CD4-positive, alpha-beta T cell treated with Interleukin-12 subunit alpha and Interleukin-12 subunit beta, for 1 hour (primary cell): ENCODE measurements at places on chromosomes 12 and 14.

DNA sequence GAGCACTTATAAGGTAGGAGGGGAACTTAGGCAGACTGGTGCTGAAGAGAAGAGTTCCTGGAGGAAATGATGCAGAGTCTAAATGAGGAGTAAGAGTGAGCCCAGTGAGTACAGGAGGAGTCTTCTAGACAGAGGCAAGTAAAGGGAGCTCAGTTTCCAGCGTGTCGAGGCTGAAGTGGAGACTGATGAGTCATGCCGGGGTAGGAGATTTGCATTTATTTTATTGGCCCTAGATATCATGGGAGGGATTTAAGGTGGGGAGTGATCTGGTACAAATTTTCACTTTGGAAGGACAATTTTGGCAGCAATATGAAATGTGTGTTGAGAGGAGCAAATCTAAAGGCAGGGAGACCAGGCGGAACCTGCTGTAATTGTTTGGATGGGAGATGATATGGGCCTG, 157.5 kb downstream of the TTC8 start:
- DNase-seq = no peak

DNA sequence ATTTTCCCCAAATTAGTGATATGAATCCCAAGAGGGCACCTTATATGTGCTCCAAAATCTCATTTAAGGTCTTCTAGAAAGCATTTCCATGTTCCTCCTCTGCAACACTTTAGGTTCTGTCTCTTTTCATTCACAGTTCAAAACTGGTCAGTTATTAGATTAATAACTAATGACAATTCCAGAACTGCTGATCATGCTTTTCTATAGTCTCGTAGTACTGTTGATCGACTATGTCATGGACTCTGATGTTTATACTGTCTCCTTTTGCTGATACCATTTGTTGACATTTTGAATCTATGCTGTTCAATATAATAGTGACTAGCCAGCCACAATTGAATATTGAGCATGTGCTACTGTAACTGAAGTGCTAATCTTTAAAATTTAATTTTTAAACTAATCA, 728.3 kb downstream of the LRFN5 start:
- DNase-seq = no peak

DNA sequence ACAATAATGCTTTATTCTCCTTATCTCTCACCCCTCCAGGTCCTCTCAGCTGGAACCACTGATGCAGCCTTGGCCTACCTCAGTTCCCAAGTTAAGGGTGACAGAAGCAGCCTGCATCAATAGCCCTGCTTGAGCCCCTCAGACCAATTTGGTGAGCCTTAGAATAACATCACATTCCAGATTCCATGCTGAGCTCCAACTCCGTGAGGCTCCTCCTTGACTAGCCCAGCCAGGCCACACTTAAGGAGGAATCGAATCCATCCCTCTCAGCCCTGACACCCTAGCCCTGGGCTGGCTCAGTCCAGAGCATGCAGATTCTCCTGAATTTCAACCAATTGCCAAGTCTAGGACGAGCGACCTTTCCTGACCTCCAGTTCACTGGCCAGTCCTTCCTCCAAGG, 91.1 kb downstream of the ARMH4 start:
- DNase-seq = no peak

DNA sequence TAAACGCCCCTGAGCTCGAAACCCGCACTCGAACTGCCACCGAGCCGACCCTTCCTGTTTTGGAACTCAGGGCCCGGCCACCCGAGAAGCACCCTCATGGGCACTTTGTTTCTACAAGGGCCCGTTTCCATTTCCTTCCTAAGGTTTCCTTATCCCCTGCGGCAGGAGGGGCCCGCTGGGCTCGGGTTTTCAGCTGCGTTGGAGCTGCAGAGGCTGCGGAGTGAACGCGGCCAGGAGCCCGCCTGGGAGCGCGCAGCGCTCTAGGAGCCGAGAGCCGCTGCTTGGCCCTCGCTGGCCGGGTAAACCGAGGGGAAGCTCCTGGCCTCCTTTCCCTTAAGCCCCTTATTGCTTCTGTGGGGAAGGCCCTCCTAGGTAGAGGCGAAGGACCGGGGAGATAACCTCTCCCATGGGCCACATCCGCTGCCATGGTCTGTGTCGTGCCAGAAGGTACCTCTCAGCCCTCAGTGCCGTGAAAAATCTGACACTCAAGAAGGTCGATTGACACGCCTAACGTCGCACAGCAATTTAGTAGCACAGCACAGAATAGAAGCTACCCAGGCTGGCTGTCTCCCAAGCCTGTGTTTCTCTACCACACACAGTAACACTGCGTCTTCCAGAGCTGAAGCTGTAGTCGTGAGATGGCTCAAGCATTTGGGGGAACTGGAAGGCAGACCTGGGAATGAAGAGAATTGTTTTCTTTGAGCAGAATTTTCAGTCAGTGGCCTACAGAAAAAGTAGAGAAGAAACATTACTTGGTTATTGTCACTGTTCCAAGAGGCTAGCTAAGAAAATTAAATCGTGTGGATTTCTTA, 12.9 kb upstream of the CALM1 start:
- peak; percentile 72 for DNase-seq

DNA sequence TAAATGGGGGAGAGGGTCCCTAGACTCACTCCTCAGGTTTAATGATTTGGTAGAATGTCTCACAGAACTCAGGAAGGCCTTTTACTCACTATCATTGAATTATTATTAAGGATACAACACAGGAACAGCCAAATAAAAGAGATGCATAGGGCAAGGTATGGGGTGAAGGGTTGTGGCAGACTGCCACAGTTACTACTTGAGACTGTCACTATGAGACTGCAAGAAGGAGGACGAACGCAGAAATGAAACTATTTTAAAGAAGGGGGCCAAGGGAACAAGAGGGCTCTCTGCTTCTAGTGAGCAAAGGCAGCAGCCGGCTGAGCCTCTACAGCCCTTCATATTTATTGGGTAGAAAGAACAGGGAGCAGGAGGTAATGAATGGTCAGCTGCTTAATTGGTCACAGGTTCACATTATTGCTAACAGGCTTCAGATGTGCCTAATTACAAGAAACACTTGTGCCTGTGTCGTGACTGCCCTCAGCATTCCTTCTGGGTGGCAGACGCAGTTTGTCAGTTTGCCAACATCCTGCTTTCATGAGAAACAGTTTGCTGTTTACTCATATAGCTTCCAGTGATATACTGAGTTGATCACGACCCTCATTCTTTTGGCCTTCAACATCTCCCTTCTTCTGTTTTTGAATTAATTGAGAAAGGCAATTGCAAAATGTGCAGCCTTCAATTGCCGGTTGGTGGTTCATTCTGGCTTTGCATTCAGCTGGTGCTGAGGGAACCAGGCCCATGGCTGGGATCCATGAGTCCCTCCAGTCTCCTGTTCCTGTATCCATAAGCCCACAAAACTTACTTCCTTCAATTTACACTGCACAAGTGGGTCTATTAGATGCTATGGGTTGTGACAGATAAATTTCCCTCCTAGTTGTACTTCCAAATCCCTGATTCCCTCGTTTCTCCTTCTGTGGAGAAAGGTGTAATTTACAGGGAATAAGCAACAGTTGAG, 82.8 kb upstream of the PLEKHG7 start:
- no peak for DNase-seq

DNA sequence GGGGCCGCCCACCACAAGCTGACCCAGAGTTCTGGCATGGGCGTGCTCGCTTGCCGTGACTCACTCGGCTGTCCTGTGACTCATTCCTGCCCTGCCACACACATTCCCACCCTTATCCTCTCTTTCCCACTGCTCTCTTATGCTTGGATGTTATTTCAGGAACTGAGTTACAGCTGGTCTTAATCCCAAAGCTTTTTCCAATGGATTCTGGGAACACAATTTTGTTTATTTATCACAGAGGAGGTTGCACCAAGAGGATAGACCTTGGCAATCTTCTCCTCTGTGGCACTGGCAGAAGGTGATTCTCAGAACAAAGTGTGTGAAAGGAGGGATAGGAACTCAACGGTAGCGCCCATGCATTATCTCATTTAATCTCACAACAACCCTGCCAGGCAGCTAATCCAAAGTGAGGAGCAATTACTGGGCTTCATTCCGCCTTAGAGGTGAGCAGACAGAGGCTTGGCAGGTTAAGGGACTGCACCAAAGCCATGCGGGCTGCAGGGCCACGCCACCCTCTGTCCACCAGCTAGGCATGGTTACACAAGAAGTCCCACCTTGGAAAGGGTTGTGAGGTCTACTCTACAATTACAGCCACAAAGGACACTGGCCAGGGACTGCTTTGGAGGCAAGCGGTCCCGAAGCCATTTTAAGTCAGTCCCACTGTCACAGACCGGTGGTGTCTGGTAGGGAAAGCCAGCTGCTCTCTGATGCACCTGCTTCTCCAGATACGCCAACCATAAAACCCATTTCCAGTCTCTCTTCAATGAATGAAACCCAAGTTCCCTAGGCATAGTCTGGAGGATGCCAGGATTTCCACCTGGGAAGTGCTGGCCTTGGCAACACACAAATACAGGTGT, 32.9 kb downstream of the SYNE3 start:
- DNase-seq = no peak

DNA sequence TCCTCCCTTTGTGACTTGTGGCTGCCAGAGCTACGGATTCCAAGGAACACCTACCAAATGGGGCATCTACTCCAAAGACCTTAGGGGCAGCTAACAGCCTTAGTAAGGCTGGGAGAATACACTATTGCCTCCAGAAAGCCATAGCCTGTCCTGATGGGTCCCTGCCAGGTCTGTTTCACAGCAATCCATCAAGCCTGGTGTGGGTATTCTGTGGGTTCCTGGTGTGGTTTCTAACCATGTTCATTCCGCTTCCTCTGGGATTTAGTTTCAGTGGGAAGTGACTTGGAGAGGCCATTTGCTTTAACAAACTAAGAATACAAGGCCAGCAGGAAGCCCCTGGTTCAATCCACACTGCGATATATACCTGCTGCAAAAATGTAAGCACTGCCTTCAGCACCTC, 220.5 kb downstream of the FOXN3 start:
- DNase-seq = no peak

DNA sequence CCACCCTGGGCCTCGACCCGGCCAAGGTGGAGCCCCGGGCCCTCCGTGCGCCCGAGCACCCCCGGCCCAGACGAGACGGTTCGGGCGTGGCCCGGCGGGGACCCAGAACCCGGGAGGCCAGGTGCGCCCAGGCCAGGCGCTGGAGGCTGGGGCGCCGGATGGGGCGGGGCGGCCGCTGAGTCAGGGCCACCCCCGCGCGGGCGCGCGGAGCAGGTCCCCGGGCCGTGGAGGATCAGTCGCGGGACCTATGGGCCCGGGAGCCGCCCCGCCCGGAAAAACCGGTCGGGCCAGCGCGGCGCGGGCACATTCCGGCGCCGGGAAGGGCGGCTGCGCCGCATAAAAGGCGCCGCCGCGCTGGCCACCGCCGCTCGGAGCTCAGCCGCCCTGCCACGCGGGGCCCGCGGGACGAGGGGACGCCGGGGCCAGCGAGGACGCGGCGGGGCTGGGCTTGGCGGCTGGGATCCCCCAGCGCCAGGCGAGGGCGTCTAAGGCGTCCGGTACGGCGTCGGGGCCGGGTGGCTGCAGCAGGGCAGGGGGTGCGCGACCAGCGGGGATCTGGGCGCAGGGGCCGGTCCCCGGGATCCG, 21.5 kb upstream of the KIF26A start:
- DNase-seq = no peak

DNA sequence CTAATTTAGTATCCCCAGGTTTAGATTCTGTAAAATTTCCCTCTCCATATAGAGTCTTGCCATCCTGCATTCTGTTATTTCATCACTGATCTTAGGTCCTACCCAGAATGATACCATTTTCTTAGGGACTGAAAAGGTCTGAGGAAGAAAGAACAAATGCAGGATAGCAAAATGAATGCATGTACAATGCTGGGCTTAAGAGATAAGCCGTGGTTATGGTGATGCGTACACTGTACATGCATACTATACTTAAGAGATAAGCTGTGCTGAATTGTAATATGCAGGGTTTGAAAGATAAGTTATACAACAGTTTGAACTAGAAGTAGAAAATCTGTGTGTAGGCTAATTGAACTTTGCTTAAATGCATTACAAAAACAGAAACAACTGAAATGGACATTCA, 416.2 kb downstream of the C12orf50 start:
- DNase-seq = no peak

GRCh38 chr12:121538699-121539061, 42.1 kb downstream of the KDM2B start:
- DNase-seq = no peak

DNA sequence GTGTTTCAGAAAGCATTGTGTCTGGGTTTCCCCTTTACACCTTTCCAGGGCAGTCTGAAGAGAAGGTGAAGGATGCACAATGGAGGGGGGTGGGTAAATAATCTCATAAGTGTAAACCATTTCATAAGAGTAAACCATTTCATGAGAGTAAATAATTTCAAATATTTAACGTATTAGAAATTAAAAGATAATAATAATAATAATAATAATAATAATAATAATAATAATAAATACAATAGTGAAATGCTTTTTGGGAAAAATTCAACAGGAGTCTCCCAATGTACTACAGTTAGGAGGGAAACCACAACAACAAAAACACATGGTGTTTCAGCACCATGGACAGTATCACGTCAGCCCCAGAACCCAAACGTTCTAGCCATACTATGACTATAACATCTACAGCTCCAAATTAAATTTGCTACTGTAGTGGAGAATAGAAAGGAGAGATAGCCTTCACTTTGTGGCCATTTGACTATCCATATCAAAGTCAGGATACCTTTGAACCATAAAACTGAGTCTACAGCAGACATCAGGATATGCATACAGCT, 691.8 kb downstream of the BCL11B start:
- DNase-seq = peak; percentile 33

DNA sequence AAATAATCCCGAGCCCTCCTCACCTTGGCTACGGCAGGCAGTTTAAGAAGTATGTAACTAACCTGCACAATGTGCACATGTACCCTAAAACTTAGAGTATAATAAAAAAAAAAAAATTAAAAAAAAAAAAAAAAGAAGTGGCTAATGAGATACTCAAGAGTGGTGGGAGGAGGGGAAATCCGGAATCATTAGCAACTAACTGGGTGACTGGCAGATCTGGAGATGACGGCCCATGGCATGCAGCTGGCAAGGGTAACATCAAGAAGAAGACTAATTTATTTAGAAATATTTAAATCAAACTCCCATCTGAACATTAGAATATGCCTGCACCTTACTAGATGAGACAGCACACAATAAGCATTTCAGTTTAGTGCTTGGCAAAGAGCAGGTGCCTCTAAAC, 52.3 kb upstream of the TMCC3 start:
- DNase-seq = no peak

- DNase-seq = peak; percentile 13
Measured at GRCh38 chr12:59113831-59114615, 193.7 kb upstream of the LRIG3 start.

- no peak for DNase-seq
Measured at GRCh38 chr12:52317468-52318052, 3.6 kb downstream of the KRT83 start.
